ENCODE measurements at places on chromosomes 13 and 19. TPM values are rescaled to one million over a fixed set of nuclear protein-coding genes. Genes with fewer than 3 reads are reported as not detected.

Gene CDX2
- not detected for total RNA-seq

Gene EIF3K
- 371 TPM for total RNA-seq

Gene URAD
- total RNA-seq: not detected

Gene VAV1
- not detected for total RNA-seq

Gene CPAMD8
- total RNA-seq: 0.12 TPM

Gene IL17D
- 0.59 TPM for total RNA-seq

Measured in smooth muscle cell of the coronary artery (primary cell).